ENCODE measurements at places on chromosomes 13 and 19.

- no peak for DNase-seq
Observed at GRCh38 chr13:93788456-93788855, 561.8 kb downstream of the GPC6 start.

- no peak for DNase-seq
Observed at GRCh38 chr19:45069056-45069455, 7.2 kb downstream of the ZNF296 start.

GRCh38 chr13:100521851-100522617 is 66.6 kb downstream of the GGACT start:
- no peak for DNase-seq

DNA sequence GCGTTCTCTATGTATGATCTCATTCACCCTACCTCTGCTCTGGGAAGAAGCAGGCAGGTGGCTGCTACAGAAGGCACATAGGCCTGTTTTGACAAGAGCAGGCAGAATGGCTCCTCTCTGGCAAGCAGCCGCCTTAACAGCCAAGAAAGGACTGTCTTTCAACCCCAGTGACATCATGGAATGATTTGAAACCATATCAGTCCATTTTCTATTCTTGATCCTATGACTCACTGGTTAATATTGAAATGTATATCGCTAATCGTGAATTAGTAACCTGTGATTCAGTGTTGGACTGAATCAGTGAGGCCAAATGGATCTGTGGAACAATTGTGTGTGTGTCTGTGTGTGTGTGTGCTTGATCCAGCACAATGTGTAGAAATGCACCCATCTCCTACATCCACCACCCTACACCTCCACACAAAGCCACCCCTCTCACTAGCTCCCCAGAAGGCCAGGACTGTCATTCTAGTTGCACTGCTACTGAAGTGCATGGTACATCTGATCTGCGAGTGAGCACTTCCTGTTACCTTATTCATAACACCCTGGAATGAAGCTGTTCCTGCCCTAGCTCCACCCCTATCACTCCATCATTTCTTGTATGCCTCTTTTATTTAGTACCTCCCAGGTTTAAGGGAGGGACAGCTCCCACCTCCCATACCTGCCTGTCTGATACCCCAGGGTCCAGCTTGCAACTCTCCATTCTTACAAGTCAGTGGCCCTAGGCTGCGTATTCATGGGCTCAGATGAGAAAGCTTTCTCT is 460.0 kb downstream of the FOXO1 start:
- DNase-seq, result no peak

GRCh38 chr19:47323409-47323808 is 8.6 kb upstream of the C5AR2 start:
- DNase-seq, result no peak

DNA sequence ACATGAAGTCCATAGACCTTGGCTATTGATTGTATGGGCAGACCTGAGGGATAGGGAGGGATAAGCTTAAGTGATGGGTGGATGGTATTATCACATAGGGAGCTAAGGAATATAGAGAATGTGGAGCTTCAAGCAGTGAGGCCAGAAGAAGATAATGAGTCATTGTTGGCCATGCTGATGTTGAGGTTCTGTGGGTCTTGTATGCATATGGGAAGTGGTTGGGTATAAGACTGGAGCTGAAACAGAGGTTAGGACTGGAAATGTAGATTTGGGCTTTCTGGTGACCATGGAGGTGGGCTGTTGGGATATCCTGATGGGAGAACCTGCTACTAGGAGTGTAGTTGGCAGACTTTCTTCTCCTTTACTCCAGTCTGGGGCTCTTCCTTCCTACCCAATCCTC is 73.7 kb upstream of the TSC22D1 start:
- no peak for DNase-seq

DNA sequence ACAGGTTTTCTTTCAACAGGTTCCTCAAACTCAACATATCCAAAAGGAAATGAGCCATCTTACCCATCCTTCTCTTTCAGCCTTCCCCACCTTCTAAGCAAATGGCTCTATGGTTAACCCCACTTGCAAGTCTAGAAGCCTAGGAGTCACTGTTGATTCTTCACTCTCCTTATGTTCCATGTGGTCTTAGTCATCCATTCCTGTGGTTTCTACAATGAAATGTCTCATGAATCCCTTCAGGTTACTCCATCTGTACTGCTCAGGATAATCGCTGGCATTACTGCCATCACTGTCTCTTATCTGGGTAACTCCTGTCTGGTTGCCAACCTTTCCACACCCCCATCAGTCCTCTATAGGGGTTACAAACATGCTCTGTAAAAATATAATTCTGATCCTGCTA is 381.3 kb downstream of the ENOX1 start:
- DNase-seq, result no peak

DNA sequence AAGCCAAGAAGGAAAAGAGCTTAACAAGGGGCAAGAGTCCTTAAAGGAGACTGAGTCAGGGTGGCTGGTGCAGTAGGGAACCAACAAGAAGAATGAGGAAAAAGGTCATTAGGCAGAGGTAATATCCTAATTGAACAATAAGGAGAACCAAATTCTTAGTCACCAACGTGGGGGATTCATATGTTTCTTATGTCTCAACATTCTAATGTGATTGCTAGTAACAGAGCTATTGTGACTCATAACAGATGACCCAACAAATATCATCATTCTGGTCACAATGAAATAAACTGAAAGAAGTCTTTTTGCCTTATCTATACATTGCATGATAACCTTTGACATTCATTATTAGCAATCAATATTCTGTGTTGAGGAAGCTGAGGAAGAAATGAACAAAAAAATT is 101.6 kb downstream of the RAP2A start:
- no peak for DNase-seq

DNA sequence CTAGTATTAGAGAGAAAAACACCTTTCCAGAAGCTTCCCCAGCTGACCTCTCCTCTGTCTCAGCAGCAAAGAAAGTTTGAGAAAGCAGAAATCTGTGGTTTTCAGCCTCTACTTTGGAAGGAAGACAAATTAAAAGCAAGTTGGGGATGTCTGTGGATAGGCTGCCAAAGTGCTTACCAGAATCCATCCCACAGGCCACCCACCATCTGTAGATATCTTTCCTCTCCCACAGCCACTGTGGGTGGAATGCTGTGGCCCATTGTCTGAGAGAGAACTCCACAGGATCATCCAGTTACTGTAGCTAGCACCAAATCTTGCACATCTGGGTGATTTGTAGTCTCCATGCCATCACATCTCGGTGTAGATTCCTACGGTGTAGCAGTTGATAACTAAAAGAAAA is 133.5 kb downstream of the DNAJC15 start:
- no peak for DNase-seq

DNA sequence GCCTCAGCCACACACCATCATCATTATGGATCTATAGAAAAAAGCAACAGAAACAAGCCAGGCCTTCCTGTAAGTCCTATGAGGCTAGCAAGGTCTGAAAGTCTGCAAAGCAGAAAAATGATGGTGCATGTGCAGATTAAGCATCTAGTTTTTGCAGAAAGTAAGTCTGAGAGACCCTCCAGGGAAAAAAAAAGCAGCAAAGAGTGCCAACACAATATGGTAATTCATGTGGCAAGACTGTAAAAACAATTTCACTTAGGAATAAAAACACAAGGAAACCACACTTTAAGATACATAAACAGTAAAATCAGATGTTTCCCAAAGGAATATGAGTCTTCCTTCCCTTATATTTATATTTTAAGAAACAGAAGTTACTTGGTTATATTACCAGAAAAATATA is 112.3 kb upstream of the FBXL3 start:
- no peak for DNase-seq

- DNase-seq, result no peak
Observed at GRCh38 chr19:7872306-7873204, 1.6 kb downstream of the PRR36 start.

- DNase-seq, result no peak
Observed at GRCh38 chr19:18644196-18645034, 7.6 kb downstream of the KLHL26 start.

DNA sequence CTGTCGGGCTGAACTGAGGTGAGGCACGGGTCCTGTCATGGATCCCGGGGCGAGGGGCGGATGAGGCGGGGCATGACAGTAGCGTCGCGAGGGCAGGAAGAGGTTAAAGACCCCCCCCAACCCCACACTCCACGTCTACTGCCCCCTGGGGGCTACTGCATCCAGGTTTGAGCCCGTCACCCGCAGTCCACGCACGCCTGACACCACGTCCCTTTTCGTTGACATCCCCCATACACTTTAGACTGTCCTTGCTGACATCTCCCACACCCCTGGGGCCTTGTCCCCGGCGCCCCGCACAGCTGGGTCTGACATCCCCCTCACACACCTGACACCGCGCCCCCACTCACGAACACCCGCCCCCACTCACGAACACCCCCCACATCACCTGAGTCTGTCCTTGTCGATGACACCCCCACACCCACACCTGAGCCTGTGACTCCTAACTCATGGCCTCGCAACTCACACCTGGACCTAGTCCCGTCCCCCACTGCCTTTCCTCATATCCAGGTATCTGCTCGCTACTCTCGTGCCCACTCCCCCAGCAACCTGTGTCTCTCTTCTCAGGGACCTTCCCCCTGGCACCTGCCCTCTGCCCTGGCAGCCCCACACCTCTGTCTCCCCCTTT is 416 bp downstream of the SLC25A42 start:
- DNase-seq, result no peak

DNA sequence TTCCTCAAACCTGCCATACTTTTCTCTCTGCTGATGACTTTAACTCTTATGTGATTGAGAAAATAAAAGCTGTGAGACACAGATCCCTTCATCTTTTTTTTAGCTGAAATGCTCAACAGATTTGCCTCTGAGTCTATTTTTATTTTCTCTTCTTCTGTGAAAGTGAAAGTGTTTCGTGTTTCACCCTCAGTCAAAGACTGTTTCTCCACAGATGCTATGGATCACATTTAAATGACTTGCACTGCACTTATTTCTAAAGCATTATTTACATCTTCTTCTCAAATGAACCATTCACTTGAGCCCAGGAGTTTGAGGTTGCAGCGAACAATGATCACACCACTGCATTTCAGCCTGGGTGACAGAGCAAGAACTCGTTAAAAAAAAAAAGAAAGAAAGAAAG is 890.1 kb upstream of the PCDH20 start:
- DNase-seq, result no peak

- DNase-seq, result no peak
Observed at GRCh38 chr13:87080100-87080779, 590.9 kb upstream of the SLITRK5 start.

DNA sequence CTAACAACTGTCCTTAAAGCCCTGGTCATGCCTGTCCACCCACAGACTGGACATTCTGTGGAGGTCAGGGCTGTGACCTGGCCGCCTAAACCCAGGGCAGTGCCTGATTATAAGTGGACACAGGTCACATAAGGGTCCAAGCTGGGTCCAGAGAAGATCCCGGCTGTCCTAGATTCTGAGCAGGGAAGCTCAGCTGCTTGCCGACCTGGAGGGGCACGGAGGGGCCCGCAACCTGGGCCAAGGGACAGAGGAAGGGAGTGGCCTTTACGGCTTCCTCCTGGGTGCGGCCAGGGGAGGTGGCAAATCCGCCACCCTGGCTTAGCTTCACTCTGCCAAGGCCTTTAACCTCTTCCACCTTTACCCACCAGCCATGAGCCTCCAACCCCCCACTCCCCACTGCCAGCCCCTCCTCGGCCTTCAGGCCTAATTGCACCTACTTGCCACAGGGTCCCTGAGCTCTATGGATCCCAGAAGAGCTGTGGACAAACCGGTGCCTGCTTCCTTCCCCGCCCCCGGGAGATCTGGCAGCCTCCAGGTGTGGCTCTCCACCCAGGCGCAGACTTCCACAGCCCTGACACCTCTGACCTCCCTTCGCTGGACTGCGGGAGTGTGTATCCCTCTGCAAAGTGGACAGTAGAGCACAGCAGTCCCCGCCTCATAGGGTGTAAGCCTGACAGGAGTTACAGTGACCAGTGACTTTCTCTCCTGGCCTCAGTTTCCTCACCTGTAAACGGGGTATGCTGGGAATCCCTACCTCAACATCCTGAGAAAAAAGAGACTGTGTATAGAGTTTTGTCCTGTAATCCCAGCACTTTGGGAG is 1.7 kb downstream of the CD320 start:
- no peak for DNase-seq

DNA sequence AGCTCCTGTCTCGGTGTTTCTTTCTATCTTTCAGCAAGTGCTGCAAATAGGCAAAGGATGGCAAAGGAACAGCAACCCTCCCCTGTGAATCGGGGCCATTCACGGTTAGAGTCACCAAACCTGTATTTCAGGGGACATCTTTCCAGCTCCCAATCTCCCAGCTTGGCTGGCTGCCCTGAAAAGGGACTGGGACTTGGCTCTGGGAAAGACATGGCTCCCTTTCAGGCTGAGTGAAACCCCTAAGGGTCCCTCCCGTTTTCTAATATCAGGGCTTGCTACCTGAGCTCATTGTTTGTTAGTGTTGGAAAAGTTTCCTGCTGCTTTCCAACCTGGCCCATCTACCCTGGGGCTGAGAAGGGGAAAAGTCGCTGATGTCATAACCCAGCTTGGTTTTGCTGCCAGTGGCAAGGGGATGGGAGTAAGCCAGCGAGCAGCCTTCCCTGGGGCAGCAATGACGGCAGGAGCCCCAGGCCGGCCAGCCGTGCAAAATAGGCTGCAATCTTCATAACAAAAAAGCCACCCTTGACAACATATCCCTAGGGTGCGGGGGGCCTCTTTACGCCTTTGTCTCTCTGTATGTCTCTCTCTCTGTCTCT is 29.9 kb downstream of the SERP2 start:
- no peak for DNase-seq

- no peak for DNase-seq
Observed at GRCh38 chr19:54457773-54458647, 5.6 kb downstream of the LENG9 start.

DNA sequence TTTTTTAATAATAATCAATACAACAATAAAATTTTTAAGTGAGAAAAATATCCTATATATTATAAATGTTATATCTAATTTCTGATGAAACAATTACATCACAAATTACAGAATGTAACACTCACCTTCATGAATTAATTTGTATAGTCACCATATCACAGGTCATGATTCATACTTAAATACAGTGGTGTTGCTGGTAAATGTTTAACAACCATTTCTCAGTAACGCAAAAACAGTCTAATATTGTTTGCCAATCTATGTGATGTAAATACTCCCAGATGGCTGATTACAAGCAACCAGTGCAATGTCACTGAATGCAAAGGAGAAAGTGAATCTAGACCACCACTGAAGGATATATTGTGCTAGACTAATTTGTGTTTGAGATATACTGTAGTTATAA is 97.5 kb downstream of the DIAPH3 start:
- no peak for DNase-seq

DNA sequence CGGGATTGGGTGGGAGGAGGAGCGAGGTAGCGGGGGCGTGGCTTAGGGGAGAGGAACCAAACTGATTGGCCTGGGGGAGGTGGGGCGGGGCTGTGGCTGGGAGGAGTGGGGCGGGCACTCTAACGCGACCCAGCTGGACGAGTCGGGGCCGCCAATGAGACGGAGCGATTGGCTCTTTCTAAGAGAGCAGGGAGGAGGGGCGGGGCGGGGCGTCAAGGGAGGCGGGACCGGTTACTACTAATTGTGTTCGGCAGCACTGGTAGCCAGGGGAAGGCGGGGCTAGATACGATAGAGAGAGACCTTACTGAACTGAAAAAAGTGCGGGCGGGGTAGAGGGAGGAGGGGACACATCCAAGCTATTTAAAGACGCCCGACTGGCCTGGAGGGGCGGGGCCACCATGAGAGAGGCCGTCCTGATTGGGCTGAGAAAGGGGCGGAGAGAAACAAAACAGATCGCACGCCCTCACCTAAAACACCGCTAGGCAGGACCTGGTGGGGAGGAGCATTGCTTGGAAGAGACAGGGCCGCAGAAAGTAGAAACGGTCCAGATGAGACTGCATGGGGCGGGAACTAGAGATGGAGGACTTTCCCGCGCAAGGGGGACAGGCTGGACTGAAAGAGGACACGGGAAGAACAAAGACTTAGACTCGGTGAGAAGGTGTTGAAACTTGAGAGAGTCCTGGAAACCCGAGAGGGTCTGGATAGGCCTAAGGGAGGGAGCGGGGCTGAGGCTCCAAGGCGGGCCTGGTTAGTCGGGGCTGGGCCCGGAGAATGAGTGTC is at the start of gene KCNC3:
KCNC3 (minus strand) TSS at position 232 of the 780 bp plus-strand sequence. CDS start 295 bp downstream, outside the sequence.
- DNase-seq, result peak; percentile 96

Measured in HEK293T (cell line).